Osteocyte (in vitro differentiated cells): ENCODE measurements at places on chromosomes 6 and 20. TPM values are rescaled to one million over a fixed set of nuclear protein-coding genes. Genes with fewer than 3 reads are reported as not detected.

APOBEC2 gene
- total RNA-seq, result not detected in 2 replicates

TCF21 gene
- total RNA-seq, result not detected in 2 replicates

MEI4 gene
- total RNA-seq, result not detected in 2 replicates

GRCh38 chr6:21831521-21832291 is 238.2 kb downstream of the SOX4 start:
- no peak for DNase-seq
- H3K27ac ChIP-seq, result peak overlapping the region; percentile 2
- no peaks in the 10 kb centered on the region for H3K36me3 ChIP-seq
- no peaks in the 10 kb centered on the region for H3K27me3 ChIP-seq
- H3K4me1 ChIP-seq, result peaks cover 22% of the 10 kb centered on the region

GRCh38 chr6:21396313-21396712 is 197.2 kb upstream of the SOX4 start:
- H3K36me3 ChIP-seq, result no peaks in the 10 kb centered on the region
- no peak overlapping the region for H3K27ac ChIP-seq
- no peak for DNase-seq
